Stimulated activated naive CD8-positive, alpha-beta T cell treated with anti-CD3 and anti-CD28 coated beads, Interleukin-15, amount 100 ng/mL, for 72 hours (primary cell): ENCODE measurements at places on chromosomes 2 and 18.

- no peak for DNase-seq
Measured at GRCh38 chr18:47077111-47077510, 41.7 kb upstream of the ELOA2 start.

DNA sequence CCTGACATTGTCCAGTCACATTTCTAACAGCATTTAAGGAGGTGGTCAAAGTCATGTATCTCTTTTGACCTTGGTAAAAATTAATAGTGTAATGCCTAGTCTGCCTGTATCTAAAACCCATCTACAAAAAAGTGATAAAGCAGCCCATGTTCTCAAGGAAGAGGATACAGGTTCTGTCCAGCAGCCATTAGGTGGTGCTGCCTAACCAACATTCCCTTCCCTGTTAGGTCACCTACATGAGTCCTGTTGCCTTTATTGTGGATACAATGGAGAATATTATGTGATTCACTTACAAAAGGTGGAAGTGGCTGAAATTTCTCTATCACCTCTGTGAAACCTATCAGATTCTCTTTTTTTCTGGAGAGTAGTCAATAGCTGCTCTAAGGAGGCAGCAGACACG, 52.5 kb downstream of the AQP4 start:
- DNase-seq: no peak

DNA sequence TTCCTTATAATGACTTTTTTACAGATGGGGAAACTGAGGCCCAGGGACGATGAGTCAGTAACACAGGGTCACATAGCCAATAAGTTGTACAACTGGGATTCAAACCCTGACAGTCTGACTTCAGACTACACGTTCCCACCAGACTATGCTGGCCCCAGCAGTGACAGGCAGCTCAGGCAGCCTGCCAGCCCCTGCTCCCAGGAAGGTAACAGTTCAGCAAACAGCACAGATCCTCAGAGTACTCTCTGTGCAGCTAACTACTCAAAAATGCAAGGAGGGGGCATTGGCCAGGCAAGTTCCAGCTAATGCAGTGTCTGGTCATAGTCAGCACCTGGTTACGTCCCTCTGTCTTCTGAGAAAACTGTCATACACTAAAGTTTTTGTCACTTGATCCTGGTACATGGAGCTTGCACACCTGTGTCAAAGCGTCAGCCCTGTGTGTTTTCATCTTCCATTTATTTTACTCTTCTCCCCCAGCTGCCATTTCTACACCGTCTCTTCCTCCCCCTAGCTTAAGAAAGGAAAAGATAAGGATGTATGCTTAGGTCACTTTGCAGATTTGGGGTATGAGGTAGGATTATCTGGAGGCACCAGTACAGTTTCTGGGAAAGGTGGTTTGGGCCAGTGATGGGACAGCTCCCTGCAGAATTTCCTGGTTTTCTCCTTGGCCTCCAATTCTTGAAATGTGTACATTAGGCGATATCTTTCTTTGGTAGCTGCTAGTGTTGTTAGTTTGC, 4.5 kb downstream of the SMARCAL1 start:
- DNase-seq: no peak

DNA sequence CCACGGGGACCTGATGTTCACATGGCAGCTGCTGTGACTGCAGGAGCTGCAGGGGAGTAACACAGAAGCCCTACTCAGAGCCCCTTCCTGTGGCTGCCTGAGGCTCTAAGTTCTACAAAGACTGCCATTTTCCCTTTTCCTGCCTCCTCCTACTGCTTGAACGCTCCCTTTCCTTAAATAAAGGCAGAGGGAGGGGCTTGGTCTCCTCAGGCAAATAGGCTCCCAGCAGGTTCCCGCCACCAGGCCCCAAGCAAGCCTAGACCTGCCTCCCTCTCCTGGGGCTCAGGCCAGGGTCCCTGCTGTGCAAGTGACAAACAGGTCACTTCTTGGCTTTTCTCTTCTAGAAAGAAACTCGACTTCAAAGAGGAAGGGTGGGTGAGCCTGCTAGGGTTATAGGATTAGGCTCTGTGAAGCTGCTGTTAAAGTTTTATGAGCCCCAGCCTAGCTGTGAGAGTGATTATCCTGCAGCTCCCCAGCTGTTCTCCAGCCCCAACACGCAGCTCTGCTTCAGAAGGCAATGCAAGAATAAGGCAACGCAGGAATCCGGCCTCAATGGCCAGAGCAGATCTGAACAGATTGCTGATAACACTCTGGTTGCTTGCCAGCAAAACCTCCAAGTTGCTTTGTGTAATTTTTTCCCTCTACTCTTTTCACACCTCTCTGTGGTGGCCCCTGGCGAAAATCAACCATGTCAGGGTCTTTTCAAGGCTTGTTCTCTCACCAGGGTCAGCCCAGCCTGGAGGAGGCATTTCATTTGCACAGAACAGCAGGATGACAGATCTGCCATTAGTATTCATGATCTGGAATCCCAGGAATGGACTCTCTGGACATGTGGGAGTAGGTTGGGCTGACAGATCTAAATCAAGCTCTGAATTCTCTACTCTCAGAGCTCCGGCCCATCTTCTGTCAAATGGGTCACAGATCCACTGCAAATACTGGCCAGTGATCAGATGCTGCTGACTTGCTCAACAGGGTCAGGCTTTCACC, 71.3 kb downstream of the MRO start:
- DNase-seq: no peak

DNA sequence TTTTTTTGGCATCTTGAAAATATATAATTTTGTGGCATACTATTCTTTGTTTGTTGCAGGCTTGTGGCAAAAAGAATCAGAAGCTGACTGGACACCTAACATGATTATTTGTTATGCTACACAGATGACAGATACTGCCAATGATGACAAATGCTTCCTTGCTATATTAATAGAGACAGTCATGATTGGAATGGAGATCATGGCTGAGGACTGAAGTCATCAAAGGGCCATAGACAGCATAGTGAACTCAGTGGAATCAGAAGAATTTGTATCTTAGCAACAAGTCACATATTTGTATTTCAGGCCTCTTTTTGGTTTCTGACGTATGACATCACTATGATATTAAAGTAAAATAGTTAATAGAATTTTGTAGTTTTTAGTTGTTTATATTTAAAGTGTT, 1003.8 kb upstream of the DDX18 start:
- no peak for DNase-seq

- DNase-seq: no peak
Measured at GRCh38 chr2:159555651-159556392, 60.5 kb downstream of the BAZ2B start.
